NCI-H2171 treated with DMSO at 0.1 percent for 48 hours (cell line): ENCODE measurements at places on chromosomes 12 and 14.

- peak; percentile 18 for DNase-seq
These were observed 24.8 kb downstream of the KLRK1 start for GRCh38 chr12:10364815-10365622.

GRCh38 chr12:113065126-113066007 is 8.8 kb downstream of the DTX1 start:
- DNase-seq: peak; percentile 64

DNA sequence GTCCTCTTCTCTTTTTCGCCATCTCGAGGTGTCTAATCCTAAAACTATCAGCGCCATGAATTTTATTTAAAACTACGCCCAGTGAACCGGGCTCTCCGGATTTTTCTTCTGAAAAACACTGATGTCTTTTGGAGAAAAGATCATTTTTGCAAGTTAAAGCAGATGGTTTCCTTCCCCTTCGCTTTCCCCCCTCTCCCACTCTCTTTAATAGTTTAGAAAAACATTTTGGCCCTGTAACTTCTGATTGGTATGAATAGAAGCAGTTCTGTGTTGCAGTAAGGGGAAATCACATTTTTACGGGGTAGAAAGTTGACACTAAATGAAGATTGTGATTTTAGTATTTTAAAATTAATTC is 1.1 kb downstream of the RAP1B start:
- DNase-seq: no peak

GRCh38 chr12:131928080-131928710 is 881 bp upstream of the PUS1 start:
- no peak for DNase-seq

DNA sequence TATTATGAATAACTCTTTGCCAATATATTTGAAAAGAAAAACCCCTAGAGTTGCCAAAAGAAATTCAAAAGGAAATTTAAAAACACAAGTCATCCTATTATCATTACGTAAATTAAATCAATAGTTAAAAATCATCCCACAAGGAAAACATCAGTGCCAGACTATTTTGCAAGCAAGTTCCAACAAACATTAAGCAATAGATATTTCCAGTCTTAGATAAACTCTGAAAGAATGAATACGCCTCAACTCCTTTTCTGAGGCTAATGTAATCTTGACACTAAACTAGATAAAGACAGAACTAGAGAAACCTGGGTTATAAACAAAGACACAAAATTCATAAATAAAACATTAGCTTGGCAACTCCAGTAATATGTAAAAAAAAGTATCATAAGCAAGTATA is 245.9 kb downstream of the FOXN3 start:
- DNase-seq: no peak

DNA sequence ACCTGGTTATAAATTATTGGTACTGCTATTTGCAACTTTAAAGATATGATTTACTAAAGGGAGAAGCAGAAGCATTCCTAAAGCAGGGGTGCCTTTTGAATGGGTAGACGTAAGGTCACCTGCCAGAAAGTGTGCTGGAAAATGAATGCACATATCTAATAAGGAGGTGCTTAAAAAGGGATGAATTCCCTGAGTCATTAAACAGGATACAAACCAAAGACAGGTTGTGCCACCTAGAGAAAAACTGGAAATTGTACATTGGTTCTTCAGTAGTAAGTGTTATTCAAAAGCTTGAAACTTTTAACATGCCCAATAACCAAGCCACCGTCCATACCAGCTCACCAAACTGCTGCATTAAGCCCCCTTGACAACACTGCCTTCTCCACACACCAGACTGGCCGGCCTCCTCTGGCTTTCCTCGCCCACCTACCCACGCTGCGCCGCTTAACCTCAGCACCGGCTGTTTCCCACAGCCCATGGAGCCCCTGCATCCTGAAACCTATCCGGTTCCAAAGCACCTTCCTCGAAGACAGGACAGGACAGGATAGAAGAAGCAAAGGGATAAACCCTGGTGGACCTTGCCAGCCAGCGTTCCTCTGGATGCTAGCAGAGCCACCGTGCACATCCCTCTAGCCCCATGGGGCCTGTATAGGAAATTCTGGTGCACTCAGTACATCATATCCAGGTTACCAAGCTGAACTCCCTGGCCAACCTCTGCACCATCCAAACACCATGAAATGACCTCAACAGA is 201.5 kb upstream of the CAND1 start:
- no peak for DNase-seq
